ENCODE measurements at places on chromosomes 5 and 9. TPM values are rescaled to one million over a fixed set of nuclear protein-coding genes. Genes with fewer than 3 reads are reported as not detected.

The FOXD4L4 gene
- total RNA-seq = 0.15 TPM

The STPG3 gene
- not detected for total RNA-seq

The MYMK gene
- total RNA-seq = not detected

The SH3TC2 gene
- not detected for total RNA-seq

The SLIT3 gene
- total RNA-seq = 0.08 TPM

The FRMD3 gene
- total RNA-seq = 0.92 TPM

The HAPLN1 gene
- total RNA-seq = not detected

The NRG2 gene
- not detected for total RNA-seq

The SPINK4 gene
- total RNA-seq = not detected

The LHX3 gene
- total RNA-seq = not detected

The EQTN gene
- not detected for total RNA-seq

The KCNIP1 gene
- not detected for total RNA-seq

The ATP10B gene
- not detected for total RNA-seq

The SLCO4C1 gene
- 0.05 TPM for total RNA-seq

The MIGA2 gene
- total RNA-seq = 73.4 TPM

The TRIM32 gene
- total RNA-seq = 17.4 TPM

The GABBR2 gene
- not detected for total RNA-seq
